ENCODE measurements at places on chromosomes 2 and 18.

GRCh38 chr2:15298770-15299169 is 262.4 kb downstream of the NBAS start:
- no peak for DNase-seq

GRCh38 chr2:97936199-97936598 is 59.5 kb downstream of the TMEM131 start:
- no peak for DNase-seq

DNA sequence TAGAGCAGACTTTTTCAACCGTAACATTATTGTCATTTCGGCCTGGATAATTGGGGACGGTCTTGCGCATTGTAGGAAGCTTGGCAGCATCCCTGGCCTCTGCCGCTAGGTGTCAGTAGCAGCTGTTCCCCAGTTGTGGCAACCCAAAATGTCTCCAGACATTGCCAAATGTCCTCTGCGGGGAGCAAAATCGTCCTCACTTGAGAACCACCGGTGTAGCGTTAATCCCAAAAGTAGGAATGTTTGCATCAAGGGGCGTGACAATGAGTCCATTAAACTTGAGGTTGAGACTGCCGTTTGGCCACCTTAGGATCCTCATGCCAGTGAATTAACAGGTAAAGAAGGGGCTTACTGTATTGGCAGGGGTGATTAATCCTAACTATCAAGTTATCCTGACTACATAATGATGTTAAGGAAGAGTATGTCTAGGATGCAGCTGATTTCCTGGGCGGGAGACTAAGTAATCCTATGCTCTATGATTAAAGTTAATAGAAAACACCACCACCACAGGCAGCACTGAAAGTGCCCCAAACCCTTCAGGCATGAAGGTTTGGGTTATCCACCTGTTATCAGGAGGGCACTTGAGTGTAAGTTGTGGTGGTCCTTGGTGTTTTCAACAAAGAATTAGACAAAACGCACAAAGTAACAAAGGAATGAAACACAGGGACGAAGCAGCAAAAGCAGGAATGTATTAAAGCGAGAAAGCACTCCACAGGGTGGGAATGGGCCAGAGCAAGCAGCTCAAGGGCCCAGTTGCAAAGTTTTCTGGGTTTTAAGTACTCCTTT is 4.9 kb upstream of the ZC3H8 start:
- DNase-seq: peak; percentile 82

DNA sequence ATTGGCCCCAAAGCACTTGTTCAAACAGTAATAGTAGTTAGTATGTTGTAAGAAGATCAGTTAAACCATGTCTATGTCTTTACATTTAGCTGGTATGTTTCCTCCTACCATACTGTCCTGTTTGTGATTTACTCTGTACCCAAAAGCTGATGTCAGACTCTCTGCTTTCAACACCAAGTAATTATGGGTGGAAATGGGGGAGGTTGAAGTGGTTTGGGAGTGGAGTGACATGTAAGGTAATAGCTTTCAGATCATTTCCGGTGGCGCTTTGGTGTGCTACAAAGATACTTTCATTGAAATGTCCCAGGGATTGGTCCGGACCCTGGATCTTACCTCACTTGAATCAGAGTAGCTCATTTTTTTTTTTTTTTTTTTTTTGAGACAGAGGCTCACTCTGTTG is 39.7 kb upstream of the TGIF1 start:
- DNase-seq: no peak

DNA sequence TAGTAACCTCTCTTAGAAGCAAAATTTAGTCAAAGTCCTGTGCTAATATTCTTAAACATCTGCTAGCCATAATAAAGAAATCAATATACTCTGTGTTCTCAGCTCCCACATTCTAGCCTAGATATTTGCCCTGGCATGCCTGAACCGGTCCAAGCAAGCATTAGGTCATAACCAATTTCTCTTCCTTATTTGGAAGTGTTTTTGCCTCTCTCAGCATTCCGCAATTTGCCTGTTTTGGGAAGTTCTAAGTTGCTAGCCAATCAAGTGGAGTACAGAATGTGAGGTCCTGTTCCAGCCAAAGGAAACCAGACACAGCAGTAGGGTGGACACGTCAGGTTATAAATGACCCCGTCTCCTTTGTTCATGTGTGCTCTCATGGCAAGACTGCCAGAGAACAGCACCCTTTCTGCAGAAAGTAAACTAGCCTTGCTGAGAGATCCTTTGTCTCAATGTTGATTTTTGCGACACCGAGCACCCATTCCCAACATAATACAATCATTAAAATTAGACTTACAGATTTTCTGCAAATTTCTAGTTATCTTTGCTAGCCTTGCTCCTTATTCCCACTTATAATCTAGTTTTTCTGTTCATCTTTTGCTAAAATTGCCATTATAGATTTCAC is 13.0 kb upstream of the SULT1C4 start:
- no peak for DNase-seq

GRCh38 chr18:61954096-61954746 is 61.4 kb upstream of the RNF152 start:
- no peak for DNase-seq

GRCh38 chr18:78558948-78559347 is 420.7 kb upstream of the SALL3 start:
- no peak for DNase-seq

DNA sequence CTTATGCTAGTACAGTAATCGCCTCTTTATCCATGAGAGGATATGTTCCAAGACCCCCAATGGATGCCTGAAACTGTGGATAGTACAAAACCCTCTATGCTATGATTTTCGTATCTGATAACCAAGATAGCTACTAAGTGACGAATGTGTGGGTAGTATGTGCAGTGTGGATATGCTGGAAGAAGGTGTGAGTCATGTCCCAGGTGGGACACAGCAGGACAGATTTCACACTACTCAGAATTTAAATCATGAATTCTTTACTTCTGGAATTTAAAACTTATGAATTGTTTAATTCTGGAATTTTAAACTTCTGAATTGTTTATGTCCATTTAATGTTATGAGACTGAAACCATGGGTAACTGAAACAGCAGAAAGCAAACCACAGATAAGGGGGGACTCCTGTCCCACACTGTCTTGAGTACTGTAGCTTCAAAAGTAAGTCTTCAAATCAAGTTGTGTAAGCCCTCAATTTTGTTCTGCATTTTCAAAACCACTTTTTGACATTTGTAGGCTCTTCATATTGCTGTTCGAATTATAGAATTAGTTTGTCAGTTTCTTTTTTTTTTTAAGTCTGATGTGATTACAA is 116.0 kb downstream of the LTBP1 start:
- DNase-seq: no peak

- no peak for DNase-seq
These were observed 53.4 kb downstream of the FHOD3 start for GRCh38 chr18:36350839-36351469.

- no peak for DNase-seq
These were observed 2.0 kb downstream of the STAT4 start for GRCh38 chr2:191148791-191149190.

GRCh38 chr2:217444509-217444908 is 558.3 kb downstream of the TNS1 start:
- DNase-seq: no peak

DNA sequence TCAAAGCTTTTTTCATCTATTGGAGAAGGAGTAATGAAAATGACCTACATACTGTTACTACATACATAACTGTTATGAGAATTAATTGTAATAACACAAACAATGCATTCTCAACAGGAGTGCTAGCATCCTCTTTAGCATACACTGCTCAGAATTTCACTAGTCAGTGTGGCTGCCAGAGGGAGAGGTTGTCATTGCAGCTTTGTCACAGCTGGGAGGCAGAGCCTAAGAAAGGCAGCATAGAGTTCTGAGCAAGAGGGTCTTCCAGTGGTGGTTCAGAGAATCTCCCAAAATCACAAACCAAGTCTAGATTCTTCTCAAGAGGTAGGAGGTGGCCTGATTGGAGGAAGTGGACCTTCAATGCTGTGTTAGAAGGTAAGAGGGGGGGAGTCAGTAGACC is 286.7 kb upstream of the CYRIA start:
- DNase-seq: no peak

- no peak for DNase-seq
These were observed 1.7 kb downstream of the ROCK2 start for GRCh38 chr2:11342551-11343367.

DNA sequence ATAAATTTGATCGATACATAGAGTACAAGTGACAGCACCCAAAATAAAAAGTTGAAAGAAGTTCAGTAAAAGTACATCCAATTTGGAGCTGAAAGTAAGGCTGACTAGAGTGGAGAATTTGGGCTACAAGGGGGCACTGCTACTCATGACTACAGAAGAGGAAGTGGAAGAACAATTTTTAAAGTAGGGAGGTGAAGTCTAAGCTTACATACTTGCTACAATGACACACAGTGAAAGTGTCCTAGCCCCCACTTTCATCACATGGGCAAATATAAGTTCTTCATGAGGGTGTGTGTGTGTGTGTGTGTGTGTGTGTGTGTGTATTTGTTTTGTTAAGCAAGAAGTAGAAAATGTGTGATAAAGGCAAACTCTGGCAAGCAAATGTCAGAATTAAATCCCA is 45.7 kb downstream of the MAP3K2 start:
- no peak for DNase-seq

DNA sequence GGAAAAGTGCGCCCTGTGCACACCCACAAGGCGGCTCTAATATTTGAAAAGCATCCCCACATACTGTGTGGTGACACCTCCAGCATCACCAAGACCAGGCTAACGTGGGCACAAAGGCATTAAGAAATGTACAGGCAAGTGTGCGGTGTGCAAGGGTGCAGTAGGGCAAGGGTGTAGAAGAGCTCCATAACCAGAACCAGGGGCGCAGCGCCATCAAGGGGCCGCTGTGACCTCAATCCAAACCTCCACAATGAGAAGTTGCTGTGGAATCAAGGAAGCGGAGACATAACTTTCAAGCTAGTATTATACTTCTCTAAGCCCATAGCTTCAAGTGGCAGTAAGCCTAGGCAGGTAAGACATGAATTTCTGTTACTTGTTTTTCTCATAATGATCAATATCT is 13.0 kb downstream of the L3MBTL4 start:
- DNase-seq: no peak

GRCh38 chr18:23453680-23454058 is 582 bp downstream of the RIOK3 start:
- peak; percentile 3 for DNase-seq

DNA sequence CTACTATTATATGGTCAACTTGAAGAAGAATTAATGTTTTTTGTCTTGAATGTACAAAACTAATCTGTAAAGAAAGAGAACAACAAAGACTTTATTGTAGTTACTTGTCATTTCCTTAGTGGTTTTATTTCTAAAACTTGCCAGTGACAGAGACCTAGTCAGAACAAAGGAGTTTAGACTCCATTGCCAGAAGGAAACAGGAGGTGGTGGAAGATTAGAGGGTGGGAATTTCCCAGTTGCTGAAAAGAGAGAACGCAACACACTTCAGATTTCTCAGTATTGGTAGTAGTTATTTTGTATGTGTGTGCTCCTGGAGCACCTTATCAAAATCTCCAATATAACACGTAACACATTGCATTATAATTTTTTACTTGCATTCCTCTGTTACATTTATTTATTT is 81.4 kb downstream of the CDCA7 start:
- DNase-seq: no peak

DNA sequence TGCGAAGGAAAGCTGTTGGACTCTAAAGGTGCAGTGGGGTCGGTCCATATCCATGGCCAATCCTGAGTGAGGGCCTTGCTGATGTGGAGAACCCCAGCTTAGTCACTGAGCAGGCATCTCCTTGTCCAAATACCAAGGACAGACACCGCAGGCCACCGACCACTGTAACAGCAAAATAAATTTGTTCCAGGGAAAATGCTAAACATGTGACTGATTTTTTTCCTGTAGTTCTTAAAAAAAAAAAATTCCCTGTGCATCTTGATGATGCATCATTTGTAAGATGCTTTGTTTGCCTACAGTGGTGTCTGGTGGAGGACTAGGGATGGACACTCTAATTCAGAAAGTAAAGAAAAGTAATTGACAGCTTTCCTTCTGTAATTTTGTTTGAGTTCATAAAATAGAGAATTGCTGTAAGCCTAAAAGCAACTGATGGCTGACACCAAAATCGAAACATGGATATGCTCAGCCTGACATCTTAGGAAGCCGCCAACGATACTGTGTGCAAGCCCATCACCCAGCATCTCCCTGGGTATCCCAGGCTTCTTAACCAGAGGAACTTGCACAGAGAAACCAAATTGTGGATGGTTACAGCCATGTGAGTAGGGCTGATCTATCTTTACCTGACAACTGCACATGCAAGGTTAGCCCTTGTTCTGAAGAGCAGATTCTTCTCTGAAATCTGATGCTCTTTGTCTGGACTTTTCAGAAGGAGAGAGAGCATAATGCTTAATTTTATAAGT is 188.6 kb downstream of the ARL4C start:
- no peak for DNase-seq

- DNase-seq: no peak
These were observed 98.6 kb downstream of the LNPK start for GRCh38 chr2:175903384-175903936.

DNA sequence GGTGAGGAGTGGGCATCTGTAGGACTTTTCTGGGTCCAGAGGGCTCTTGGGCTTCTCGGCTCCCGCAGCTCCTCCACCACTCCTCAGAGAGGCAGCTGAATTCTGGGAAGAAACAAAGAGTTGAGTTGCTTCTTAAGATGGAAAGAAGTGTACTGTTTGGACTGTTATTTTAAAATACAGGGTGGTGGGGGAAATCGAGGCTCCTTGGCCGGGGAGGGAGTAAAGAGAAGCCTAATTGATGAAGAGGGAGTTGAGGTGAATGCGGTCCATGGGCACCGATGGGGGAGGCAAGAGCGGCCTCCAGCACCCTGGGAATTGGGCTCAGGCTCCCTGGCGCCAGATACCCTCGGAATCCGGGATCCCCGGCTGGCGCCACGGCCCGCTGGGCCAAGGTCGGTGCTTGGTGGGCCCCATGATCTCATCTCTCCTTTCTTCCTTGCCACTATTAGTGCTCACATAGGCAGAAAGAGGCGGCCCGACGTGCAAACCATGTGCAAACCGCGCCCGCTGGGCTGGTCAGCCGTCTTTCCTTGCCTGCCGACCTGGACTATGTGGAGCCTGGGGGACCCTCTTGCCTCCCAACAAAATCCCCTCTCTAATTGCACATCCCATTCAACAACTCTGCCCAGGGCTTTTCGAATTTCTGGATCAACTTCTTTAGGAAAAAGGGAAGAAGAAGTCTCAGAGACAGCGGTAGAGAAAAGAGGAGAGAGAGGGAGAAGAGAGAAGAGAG is 604 bp upstream of the SIX3 start:
- DNase-seq: no peak

DNA sequence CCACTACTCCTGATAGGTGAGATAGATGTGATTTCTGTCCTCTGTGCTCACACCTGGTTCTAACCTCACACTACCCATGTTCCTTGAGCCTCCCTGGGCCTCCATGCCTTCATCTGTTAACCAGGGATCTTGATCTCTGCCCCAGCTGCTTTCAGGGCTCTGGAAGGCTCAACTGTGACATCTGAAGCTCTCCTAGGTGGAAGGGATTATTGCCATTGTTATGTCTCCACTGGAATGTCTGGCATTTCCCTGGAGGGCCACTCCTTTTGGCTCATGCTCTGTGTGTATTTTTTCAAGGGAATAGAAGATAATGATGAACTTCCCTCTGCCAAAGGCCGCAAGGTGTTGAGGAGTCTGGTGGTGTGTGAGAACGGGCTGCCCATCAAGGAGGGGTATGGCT is 41.2 kb downstream of the PCARE start:
- no peak for DNase-seq

- DNase-seq: no peak
These were observed 477.8 kb upstream of the ETAA1 start for GRCh38 chr2:66919286-66919685.

- no peak for DNase-seq
These were observed 1.7 kb upstream of the SKOR2 start for GRCh38 chr18:47253101-47253654.

GRCh38 chr2:216700088-216700567 is 4.8 kb upstream of the IGFBP5 start:
- DNase-seq: no peak

All from stimulated activated CD4-positive, alpha-beta T cell treated with anti-CD3 and anti-CD28 coated beads, Interleukin-1b, Interleukin-23, amount 100 ng/mL, for 48 hours (primary cell).